Fibroblast of lung (primary cell): ENCODE measurements at places on chromosomes 12 and 14. TPM values are rescaled to one million over a fixed set of nuclear protein-coding genes. Genes with fewer than 3 reads are reported as not detected.

MIPOL1 gene
- 8.6 and 9.0 TPM in 2 replicates for total RNA-seq

MUCL1 gene
- total RNA-seq, result not detected in 2 replicates

P2RX2 gene
- total RNA-seq, result not detected in 2 replicates

VRTN gene
- total RNA-seq, result not detected in 2 replicates
